Naive thymus-derived CD4-positive, alpha-beta T cell (primary cell): ENCODE measurements at places on chromosomes 3 and 15. TPM values are rescaled to one million over a fixed set of nuclear protein-coding genes. Genes with fewer than 3 reads are reported as not detected.

The LMAN1L gene
- 2.4 TPM for total RNA-seq

The OXTR gene
- 0.94 and 1.3 TPM in 2 replicates for total RNA-seq

The STAC gene
- total RNA-seq: not detected

The IMPG2 gene
- total RNA-seq: 0.66 TPM

The SPTBN5 gene
- 2.4 TPM for total RNA-seq

The IL17RE gene
- 1.3 TPM in 2 replicates for total RNA-seq

The CRBN gene
- 169 TPM for total RNA-seq

The ERICH6 gene
- 0.27 TPM for total RNA-seq

The DCBLD2 gene
- 0.64 and 1.9 TPM in 2 replicates for total RNA-seq

The FAM81A gene
- total RNA-seq: 0.61 TPM

The TMCO5A gene
- total RNA-seq: not detected

The FANCD2OS gene
- total RNA-seq: not detected

The RLBP1 gene
- not detected for total RNA-seq

The TM4SF4 gene
- not detected for total RNA-seq

The C3orf62 gene
- 10.9 TPM for total RNA-seq

The GOLGA6B gene
- not detected for total RNA-seq

The ZNF80 gene
- 0.62 TPM for total RNA-seq

The STRC gene
- 3.9 TPM for total RNA-seq
